Naive B cell (primary cell): ENCODE measurements at places on chromosomes 7 and 10. TPM values are rescaled to one million over a fixed set of nuclear protein-coding genes. Genes with fewer than 3 reads are reported as not detected.

Gene CCSER2
- 35.3 TPM for polyA plus RNA-seq

- H3K4me3 ChIP-seq = no peak overlapping the region
- DNase-seq = no peak
- H3K36me3 ChIP-seq = no peaks in the 10 kb centered on the region
- peaks cover 7% of the 10 kb centered on the region for H3K27me3 ChIP-seq
- H3K4me1 ChIP-seq = no peaks in the 10 kb centered on the region
Observed at GRCh38 chr10:125462845-125463244, 220.1 kb downstream of the TEX36 start.

DNA sequence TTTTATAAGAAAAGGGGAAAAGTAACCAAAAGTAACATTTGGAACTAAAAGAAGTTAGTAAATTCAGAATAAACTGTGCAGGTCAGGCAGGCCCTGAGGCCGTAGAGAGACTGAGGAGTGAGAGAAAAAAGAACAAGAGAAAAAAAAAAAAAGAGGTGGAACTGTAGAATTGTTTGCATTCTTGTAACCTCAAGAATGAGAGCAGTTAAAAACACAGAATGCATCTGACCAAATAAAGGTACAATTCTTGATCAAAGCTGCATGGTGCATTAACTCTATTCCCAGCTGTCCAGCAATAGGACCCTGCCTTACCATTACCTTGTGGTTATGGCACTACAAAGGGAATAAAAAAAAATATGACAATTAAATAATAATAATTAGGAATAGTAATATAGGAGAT is 170.1 kb upstream of the SEMA3A start:
- DNase-seq = no peak
- no peak overlapping the region for H3K4me3 ChIP-seq
- no peaks in the 10 kb centered on the region for H3K27me3 ChIP-seq
- no peaks in the 10 kb centered on the region for H3K4me1 ChIP-seq
- H3K27ac ChIP-seq = no peak overlapping the region
- H3K36me3 ChIP-seq = no peaks in the 10 kb centered on the region

GRCh38 chr7:73740771-73741170 is 2.2 kb upstream of the ABHD11 start:
- H3K36me3 ChIP-seq = no peaks in the 10 kb centered on the region
- no peak overlapping the region for H3K27ac ChIP-seq
- H3K4me3 ChIP-seq = peak overlapping the region; percentile 76
- peaks cover 24% of the 10 kb centered on the region for H3K4me1 ChIP-seq

Gene GSTO2
- polyA plus RNA-seq = 0.69 TPM

- no peak for DNase-seq
- peaks cover 7% of the 10 kb centered on the region for H3K27me3 ChIP-seq
- no peak overlapping the region for H3K27ac ChIP-seq
- no peaks in the 10 kb centered on the region for H3K4me1 ChIP-seq
- H3K36me3 ChIP-seq = no peaks in the 10 kb centered on the region
- H3K4me3 ChIP-seq = no peak overlapping the region
Observed at GRCh38 chr10:44030132-44030531, 354.8 kb downstream of the CXCL12 start.

GRCh38 chr10:101867931-101868330 is 24.3 kb upstream of the KCNIP2 start:
- H3K36me3 ChIP-seq = peaks cover 13% of the 10 kb centered on the region
- no peak for DNase-seq
- no peaks in the 10 kb centered on the region for H3K27me3 ChIP-seq
- H3K4me3 ChIP-seq = no peak overlapping the region
- H3K27ac ChIP-seq = no peak overlapping the region

- H3K36me3 ChIP-seq = peaks cover 7% of the 10 kb centered on the region
- peak overlapping the region; percentile 99 for H3K4me3 ChIP-seq
- peaks cover 35% of the 10 kb centered on the region for H3K4me1 ChIP-seq
- H3K27ac ChIP-seq = peak overlapping the region; percentile 99
Observed at GRCh38 chr10:119597405-119598186, 832 bp upstream of the TIAL1 start.

Gene PRSS2
- polyA plus RNA-seq = not detected

Gene FGFBP3
- 2.4 TPM for polyA plus RNA-seq

DNA sequence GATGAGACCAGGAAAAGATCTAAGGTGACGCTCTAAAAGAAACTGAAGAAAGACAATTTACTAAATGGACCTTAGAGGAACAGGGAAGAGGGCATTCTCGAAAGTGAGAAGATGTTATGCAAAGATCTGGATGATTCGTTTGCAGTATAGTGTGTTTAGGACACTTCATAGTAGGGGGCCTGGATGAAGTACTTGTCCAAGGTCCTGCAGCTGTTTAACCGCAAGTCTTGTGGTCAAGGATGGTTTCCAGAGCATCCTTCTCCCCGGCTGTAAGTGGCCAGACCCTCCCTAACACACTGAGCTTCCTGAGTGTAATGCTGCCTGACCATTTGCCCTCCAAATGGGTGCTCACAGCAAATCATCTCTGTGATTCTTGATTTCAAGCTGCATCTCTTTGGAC is 101.6 kb downstream of the XPNPEP1 start:
- DNase-seq = no peak
- peaks cover 34% of the 10 kb centered on the region for H3K27me3 ChIP-seq
- no peak overlapping the region for H3K4me3 ChIP-seq
- no peaks in the 10 kb centered on the region for H3K36me3 ChIP-seq
- no peaks in the 10 kb centered on the region for H3K4me1 ChIP-seq

DNA sequence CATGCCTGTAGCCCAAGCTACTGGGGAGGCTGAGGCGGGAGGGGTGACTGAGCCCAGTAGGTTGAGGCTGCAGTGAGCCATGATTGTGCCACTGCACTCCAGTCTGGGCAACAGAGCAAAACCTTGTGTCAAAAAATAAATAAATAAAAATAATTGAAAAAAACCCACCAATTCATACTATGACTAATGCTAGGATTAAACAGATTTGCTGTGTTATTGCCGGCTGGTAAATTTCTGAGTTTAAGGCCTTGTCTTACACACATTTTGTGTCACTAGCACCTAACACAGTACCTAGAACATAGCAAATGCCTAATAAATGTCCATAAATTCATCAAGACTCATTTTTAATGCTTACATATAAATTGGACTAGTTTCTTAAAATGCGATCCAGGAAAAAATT is 8.7 kb downstream of the ESYT2 start:
- H3K36me3 ChIP-seq = no peaks in the 10 kb centered on the region
- peaks cover 50% of the 10 kb centered on the region for H3K4me1 ChIP-seq
- no peaks in the 10 kb centered on the region for H3K27me3 ChIP-seq
- no peak for DNase-seq

GRCh38 chr7:39421251-39421650 is 145.0 kb upstream of the YAE1 start:
- H3K4me3 ChIP-seq = no peak overlapping the region
- no peaks in the 10 kb centered on the region for H3K36me3 ChIP-seq
- H3K4me1 ChIP-seq = no peaks in the 10 kb centered on the region
- no peak for DNase-seq
- no peak overlapping the region for H3K27ac ChIP-seq

DNA sequence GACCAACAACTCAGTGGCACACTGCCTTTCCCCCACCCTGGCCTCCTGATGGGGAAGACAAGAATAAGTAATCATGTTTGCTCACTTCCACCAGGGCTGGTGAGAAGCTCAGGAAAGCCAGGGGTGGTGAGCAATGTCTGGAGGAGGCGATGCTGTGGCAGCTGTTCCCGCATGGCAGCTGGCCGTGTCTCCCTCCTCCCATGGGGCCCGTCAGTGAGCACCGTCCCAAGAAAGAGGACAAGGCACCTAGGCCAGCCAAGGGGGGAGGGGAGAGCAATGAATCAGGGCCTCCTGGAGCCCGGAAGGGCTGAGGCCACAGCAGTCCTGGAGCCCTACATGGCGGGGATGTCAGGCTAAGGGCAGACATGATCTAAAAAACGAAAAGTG is 69.2 kb upstream of the INSIG1 start:
- DNase-seq = no peak
- peaks cover 21% of the 10 kb centered on the region for H3K27me3 ChIP-seq
- H3K36me3 ChIP-seq = no peaks in the 10 kb centered on the region
- H3K27ac ChIP-seq = no peak overlapping the region
- H3K4me1 ChIP-seq = no peaks in the 10 kb centered on the region

GRCh38 chr10:89175816-89176215 is 31.3 kb downstream of the CH25H start:
- no peak overlapping the region for H3K27ac ChIP-seq
- DNase-seq = no peak
- H3K4me3 ChIP-seq = no peak overlapping the region
- peaks cover 11% of the 10 kb centered on the region for H3K27me3 ChIP-seq

- H3K4me1 ChIP-seq = no peaks in the 10 kb centered on the region
- DNase-seq = no peak
- H3K27ac ChIP-seq = no peak overlapping the region
- H3K4me3 ChIP-seq = no peak overlapping the region
- no peaks in the 10 kb centered on the region for H3K27me3 ChIP-seq
- H3K36me3 ChIP-seq = no peaks in the 10 kb centered on the region
Observed at GRCh38 chr10:95425592-95426465, 135.0 kb upstream of the PDLIM1 start.

DNA sequence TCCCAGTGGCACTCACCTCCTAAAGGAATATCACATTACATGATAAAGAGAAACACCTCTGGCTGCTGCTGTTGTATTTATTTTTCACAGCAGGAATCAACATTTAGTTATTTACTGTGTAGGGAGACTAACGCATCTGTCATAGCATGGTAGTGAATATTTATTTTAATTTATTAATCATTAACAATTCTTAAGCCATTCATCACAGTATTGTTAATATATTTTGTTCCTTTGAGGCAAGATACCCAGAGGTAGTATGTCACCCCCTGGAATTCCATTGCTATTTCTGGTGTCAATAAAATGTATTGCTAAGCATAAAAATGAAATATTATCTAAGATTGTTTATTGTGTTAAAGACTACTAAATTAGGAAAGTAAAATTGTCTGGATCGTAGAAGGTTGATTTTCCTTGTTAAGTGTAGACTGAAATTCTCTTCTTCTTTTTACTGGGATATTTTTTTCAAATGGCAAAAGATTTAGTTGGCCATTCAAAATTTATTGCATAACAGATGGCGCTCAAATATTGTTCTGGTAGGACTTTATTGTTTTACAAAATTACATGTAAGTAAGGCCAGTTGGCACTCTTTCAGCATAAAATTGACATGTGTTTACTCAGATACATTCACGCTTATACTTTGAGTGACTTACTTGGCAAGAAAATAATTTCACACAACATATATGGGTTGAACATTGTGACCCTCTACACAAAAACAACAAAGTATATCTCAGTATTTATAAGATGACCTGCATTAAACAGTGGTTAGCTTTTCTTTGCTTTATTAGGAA is 1358.7 kb upstream of the SORCS1 start:
- no peaks in the 10 kb centered on the region for H3K36me3 ChIP-seq
- no peaks in the 10 kb centered on the region for H3K27me3 ChIP-seq
- no peak overlapping the region for H3K4me3 ChIP-seq
- no peaks in the 10 kb centered on the region for H3K4me1 ChIP-seq

- peaks cover 8% of the 10 kb centered on the region for H3K4me1 ChIP-seq
- DNase-seq = no peak
- no peaks in the 10 kb centered on the region for H3K36me3 ChIP-seq
- H3K27me3 ChIP-seq = peaks cover 50% of the 10 kb centered on the region
- no peak overlapping the region for H3K4me3 ChIP-seq
Observed at GRCh38 chr7:142566271-142566670, 183.0 kb upstream of the PRSS1 start.

DNA sequence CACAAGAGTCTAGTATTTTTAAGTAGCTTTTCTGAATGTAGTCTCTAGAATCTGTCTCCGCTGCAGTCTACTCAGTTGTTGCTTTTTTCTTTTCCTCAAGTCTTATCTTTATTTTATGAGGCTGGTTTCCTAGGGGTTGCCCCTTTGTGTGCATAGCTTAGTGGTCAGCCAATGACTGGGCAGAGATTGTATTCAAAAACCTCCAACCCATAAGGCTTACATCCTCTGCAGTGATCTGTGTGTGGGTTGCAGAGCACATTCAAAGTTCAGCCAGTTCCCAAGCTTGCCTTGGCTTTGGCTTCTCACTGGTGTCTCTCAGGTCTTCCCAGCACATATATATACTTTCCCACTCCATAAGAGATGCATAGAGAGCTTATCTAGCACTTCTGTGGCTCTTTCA is 160.0 kb upstream of the TCF7L2 start:
- DNase-seq = no peak
- no peak overlapping the region for H3K4me3 ChIP-seq
- no peaks in the 10 kb centered on the region for H3K27me3 ChIP-seq
- no peak overlapping the region for H3K27ac ChIP-seq
- peaks cover 34% of the 10 kb centered on the region for H3K36me3 ChIP-seq

DNA sequence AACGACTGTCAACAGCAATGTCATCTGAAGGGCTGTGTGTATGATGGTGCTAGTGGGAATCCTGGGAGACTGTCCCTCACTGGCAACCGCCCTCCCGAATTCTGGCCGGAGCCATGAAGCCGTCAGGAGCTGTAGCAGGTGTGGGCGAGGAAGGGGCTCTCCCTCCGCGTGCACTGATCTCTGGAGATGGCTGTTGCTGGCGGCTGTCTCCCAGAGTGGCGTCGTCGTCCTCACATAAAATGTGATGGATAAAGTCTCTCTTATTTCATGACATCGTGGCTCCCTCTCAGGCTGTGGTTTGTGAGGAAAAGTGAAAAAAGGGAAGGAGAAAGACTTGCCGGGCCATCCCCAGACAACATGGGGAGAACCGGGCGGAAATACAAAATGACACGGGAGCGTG is 216.5 kb downstream of the DNAJB6 start:
- H3K4me1 ChIP-seq = peaks cover 3% of the 10 kb centered on the region
- no peaks in the 10 kb centered on the region for H3K27me3 ChIP-seq
- peaks cover 5% of the 10 kb centered on the region for H3K36me3 ChIP-seq
- H3K4me3 ChIP-seq = no peak overlapping the region

GRCh38 chr7:16661924-16662323 is 15.9 kb downstream of the BZW2 start:
- H3K4me1 ChIP-seq = peaks cover 12% of the 10 kb centered on the region
- no peak for DNase-seq
- H3K4me3 ChIP-seq = no peak overlapping the region
- H3K36me3 ChIP-seq = peaks cover 5% of the 10 kb centered on the region

Gene FKBP6
- not detected for polyA plus RNA-seq

Gene TMEM236
- polyA plus RNA-seq = not detected

Gene FEZF1
- polyA plus RNA-seq = not detected

DNA sequence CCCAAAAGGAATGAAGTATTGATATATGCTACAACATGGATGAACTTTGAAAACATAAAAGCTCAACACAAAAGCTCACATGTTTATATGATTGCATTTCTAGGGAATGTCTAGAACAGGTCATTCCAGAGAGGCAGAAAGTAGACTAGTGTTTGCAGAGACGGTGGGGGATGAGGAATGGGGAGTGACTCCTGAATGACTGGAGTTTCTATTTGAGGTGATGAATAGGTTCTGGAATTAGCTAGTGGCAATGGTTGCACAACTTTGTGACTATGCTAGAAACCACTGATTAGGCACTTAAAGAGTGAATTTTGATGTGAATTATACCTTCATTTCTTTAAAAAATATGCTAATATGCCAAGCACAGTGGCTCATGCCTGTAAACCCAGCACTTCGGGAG is 6.9 kb downstream of the KPNA7 start:
- peaks cover 8% of the 10 kb centered on the region for H3K27me3 ChIP-seq
- DNase-seq = no peak

DNA sequence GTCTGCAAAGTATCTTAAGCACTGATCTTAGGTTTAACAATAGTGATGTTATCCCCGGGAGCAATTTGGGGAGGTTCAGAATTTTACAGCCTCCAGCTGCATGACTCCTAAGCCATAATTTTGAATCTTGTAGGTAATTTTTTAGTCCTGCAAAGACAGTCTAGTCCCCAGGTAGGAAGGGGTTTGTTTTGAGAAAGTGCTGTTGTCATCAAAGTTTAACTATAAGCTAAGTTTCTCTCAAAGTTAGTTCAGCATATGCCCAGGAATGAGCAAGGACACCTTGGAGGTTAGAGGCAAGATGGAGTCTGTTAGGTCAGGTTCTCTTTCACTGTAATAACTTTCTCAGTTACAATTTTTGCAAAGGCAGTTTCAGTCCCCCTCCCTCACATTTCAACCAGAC is 79.0 kb upstream of the LRGUK start:
- no peak overlapping the region for H3K4me3 ChIP-seq
- no peak for DNase-seq
- peaks cover 15% of the 10 kb centered on the region for H3K36me3 ChIP-seq
- H3K4me1 ChIP-seq = peaks cover 5% of the 10 kb centered on the region
